Activated CD4-positive, CD25-positive, alpha-beta regulatory T cell treated with anti-CD3 and anti-CD28 coated beads, Interleukin-2, amount 50 U/mL, for 16 hours (primary cell): ENCODE measurements at places on chromosomes 1 and 21.
A peak's percentile ranks its signal among the peaks of the same experiment; 100 is the strongest.

GRCh38 chr1:100643471-100644196 is 75.9 kb upstream of the VCAM1 start:
- DNase-seq, result no peak

DNA sequence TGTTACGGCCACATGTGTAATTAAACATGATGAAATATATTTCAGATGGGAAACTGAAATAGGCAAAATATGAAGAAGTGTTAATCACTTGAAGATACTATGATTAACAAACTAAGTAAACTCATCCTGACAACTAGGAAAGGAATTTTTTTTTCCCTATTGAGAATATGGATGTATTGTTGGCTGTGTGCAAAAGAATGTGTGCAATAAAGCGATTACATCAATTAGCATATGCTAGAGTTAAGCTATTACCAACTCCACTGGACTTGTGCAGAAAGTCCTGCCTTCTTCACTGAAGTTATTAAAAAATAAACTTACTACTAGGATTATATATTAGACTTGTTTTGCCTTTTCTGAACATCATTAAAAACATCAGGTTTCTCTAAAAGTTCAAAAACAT is 143.2 kb upstream of the DMRTA2 start:
- no peak for DNase-seq

DNA sequence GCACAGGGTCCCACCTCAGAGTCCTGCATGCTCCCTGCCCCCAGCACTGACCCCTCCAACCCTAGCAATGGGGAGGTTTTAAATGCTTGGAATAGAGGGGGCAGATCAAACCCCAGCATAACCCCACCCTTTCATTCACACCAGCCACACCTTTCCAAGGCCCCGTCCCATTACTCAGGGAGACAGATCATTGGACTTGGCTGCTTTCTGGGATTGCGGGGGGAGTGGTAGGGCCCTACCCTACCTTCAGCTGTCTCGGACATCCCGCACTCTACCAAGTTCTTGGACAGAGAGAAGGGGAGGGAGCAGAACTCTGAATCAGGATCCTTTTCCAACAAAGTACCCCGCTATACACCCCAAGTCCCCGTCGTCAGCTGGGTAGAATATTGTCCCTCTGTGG is 983 bp downstream of the PADI2 start:
- DNase-seq, result no peak

GRCh38 chr1:200708769-200709168 is 29.9 kb upstream of the CAMSAP2 start:
- no peak for DNase-seq

GRCh38 chr1:93816970-93817678 is 61.9 kb downstream of the DNTTIP2 start:
- no peak for DNase-seq

GRCh38 chr1:56074007-56074651 is 505.2 kb downstream of the PLPP3 start:
- no peak for DNase-seq

DNA sequence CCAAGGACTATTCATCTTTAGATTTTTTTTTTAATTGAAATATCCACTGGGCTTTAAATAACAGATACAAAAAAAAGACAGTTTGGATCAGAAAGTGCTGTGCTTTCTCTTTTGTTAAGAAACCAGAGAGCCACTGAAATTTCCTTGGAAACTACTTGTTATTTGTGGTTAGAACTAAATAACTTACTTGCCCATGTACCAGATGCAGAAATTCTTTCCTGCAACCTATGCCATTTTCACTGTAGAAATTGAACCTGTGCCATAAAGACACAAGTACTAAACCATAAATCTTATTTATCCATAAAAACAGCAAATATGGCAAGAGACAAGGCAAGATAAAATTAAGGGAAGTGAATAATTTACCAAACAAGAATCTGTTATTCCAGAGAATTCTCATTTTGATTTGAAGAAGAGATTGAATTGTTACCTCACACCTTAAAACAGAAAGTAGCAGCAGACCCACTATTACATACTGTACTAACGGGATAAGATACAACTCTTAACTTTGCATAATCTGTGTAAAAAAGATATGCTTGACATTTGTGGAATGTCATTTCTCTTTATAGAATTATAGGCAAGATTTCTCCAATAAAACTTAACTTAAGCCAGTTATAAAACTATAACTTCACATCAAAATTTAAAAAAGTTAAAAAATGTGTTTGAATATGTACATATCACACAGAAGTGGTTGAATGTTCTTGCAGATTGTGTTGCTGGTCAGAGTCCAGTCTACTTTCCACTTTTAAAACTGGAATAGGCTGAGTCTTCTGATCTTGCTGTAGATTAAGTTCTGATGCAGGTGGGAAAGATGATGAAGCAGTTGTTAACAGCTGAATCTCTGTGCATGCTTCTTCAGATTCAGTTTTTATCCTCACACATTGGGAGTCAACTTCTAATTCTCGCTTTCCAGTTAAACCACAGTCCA is 6.3 kb upstream of the PHTF1 start:
- DNase-seq, result no peak

DNA sequence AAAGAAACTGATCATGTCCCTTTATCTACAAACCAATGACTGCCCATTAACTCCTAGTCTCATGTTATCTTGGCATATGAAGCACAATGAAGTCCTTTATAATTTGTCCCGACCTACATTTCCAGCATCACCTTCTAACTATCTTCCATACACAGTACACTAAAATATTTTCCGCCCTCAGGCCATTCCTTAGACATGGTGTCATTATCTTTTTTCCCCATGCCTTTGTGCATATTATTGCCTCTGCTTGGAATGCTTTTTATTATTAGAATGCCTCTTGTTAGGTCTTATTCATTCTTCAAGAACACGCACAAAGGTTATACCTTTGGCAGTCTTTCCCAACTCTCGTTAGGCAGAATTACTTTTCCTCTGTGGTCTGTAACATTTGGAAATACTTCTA is 39.6 kb downstream of the ATG4C start:
- no peak for DNase-seq

DNA sequence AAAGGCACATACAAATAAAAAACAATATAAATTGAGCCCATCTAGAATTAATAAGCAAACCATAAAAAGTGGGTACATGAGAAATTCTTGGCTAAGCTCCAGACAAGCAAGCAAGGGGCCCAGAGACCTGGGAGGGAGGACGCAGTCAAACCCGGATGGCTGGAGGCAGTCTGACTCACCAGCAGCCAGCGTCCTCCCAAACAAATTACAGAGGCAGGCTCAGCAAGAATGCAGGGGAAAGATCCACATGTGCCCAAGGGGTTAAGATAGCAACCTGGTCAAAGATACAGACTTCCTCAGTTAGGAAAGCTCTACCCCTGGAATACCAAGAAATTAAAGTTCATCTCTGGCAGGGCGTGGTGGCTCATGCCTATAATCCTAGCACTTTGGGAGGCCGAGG is 7.4 kb upstream of the TIAM1 start:
- no peak for DNase-seq

GRCh38 chr1:109721042-109721441 is 9.0 kb downstream of the GSTM5 start:
- no peak for DNase-seq

DNA sequence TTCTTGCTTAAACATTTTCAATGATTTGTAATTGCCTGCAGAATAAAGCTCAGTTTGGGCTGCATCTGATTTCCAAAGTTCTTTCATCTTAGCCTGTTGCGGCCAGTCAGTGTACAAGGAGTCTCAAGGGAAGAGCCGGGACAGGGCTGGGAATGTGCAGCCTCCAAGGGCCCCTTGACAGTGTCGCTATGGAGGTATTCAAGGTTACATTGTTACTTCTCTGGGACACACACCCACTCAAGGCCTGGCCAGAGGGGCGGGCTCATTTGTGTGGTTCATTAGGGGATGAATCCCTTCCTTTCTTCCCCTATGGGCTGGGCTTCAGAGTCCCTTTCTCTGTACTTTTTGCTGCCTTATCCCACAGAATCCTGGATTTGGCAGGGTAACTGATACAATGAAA is 107.6 kb upstream of the CSF3R start:
- DNase-seq, result no peak

DNA sequence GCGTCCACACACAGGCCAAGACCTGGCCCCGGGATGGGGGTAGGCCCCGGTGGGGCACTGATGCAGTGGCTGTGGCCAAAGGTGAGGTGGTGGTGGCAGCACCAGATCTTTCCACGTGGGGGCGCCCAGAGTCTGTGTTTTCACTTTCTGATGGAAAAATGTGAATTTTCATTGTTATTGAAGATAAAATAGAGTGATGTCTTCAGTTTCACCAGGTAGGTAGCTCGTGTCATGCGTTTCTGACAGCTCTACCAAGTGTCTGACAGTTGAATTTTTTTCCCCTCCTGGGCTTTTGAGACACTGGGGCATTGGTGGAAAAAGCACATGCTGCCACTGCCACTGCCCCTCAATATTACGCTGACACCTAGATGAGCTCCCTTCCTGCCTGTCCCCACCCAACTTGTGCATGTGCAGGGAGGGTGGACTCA is 40.0 kb upstream of the MAGOH start:
- peak; percentile 51 for DNase-seq

DNA sequence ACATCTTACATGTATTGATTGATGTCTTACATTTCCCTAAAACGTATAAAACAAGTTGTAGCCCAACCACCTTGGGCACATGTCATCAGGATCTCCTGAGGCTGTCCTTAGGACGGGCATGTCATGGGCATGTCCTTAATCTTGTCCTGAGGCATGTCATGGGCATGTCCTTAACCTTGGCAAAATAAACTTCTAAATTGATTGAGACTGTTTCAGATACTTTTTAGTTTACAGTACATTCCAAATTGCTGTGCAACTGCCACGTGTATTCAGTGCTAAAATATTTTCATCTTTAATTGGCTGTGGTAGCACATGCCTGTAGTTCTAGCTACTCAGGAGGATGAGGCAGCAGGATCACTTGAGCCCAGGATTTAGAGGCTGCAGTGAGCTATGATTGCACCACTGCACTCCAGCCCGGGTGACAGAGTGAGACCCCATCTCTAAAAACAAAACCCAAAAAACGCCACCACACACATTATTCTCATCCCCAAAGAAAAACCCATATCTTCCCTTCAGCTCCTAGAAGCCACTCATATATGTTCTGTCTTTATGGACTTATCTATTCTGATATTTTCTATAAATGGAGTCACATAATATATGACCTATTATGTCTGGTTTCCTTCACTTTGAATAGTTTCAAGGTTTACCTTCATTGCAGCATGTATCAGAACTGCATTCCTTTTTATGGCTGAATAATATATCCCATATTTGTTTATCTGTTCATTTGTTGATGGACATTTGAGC is 96.0 kb upstream of the BTG3 start:
- no peak for DNase-seq

DNA sequence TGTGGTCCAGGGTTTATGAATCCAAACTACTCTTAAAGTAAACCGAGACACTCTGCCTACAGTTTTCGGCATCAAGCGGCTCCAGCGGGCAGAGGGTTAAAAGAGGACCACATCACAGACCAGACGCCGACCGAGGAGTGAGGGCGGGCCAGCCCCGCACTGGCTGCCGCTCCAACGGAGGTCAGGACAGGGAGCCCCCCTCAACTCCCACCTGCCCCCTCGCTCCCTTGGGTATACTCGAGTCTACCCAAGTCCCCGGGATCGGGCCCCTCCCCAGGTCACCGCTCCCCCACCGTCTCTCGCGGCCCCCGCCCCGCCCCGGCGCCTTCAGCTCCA is 312 bp downstream of the ARNT start:
- DNase-seq, result no peak

GRCh38 chr21:46368533-46369285 is 44.8 kb downstream of the PCNT start:
- DNase-seq, result no peak

- no peak for DNase-seq
Measured at GRCh38 chr1:41517062-41517438, 32.6 kb upstream of the EDN2 start.

- no peak for DNase-seq
Measured at GRCh38 chr1:52368383-52369172, 2.6 kb upstream of the CC2D1B start.

DNA sequence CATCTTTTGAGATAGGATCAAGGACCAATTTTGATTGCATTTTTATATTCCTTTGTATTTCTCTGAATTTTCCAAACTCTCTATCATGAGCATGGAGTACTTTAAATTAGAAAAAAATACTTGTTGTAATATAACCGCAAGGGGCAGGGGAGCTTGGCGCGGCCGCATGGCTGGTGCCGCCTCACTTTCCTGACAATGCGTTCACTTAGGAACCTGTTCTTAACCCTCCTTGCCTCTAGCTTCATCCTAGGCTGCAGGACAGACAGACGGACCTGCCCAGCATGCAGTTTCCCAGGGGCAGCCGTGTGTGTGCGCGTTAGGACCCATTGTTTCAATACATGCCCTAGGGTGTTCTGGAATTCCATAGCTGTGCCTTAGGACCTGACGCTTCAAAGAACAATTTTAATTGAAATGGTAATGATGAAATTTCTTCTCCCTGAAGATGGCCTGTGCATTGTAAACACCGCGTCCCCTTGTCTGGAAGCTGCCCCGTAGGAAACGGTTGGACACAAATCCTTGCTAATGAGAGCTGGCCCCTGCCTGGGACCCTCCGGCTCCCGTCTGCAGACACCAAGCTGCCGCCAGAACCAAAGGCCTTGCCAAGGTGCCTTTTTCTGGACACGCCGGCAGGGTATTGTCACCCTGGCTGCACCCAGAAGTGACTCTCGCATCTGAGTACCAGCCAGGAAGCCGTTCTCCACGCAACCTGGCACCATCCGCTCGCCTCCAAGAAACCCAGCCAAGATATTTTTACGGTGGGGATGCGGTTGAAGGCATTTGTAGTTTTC is 466.4 kb downstream of the NPHP4 start:
- no peak for DNase-seq

- no peak for DNase-seq
Measured at GRCh38 chr1:151988405-151988923, 5.2 kb downstream of the S100A10 start.

DNA sequence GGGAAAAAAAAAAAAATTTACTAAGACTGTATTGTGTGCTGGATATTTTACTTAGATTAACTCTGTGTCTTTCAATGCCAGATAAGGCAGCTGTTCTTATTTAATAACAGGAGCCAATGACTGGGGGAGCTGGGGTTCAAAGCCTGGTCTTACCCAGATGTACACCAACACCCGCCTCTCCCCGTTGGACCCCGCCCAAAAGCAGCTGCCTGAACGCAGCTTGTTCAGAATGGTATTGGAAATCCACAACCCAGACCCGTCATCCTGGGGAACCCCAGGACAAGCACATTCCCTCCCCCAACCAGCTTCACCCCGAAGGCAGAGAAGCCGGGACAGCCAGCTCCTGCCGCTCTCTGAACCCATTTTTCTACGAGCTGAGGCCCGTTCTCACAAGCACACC is 113.6 kb upstream of the TMPRSS2 start:
- DNase-seq, result no peak
